ENCODE measurements at places on chromosomes 12 and 14. TPM values are rescaled to one million over a fixed set of nuclear protein-coding genes. Genes with fewer than 3 reads are reported as not detected.

- peak; percentile 40 for DNase-seq
Measured at GRCh38 chr14:99564256-99564925, 39.6 kb downstream of the CCDC85C start.

DNA sequence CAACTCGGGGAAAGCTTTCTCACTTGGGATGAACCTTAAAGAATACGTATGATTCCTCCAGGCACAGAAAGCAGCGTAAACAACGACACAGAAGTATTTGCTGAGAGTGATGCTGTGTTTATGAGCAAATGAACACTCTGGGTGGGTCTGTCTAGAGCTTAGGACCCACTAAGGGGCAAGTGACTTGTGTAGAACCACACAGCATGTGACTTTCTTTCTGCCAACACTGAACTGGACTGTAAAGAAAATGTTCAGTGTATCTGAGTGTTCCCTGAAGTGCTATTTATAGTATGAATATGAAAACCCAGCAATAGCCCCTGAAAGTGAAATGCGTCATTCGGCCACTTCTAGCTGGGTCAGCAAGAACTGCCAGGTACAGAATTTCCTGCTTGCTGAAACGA lies 78.5 kb downstream of the ST8SIA1 start:
- DNase-seq: no peak

DNA sequence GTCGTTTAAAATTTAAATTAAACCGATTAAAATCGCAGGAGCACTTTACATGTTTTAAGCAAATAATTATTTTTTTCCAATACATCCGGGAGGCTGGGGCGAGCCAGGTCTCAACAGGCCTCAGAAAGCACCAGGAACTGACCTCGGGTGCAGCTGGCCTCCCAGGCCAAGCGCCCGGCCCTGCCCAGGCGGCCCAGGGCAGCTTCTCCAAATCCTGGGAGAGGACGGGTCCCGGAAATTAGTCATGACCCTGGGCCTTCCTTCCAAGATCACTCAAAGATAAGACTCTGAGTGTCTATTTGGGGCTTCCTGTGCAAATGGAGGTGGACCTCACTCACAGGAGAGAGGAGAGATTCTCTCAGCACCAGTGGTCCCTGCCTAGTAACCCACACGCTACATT lies 177.1 kb downstream of the BCL11B start:
- DNase-seq: no peak

Gene B4GALNT1
- 0.35 TPM for total RNA-seq

Gene ST8SIA1
- 0.07 TPM for total RNA-seq

GRCh38 chr12:55720894-55721444 lies 776 bp downstream of the RDH5 start:
- peak; percentile 79 for DNase-seq

Gene BMP4
- 64.3 TPM for total RNA-seq

Gene TPH2
- total RNA-seq: 0.14 TPM

Gene ATP2A2
- 158 TPM for total RNA-seq

- no peak for DNase-seq
Measured at GRCh38 chr12:49244176-49244575, 20.7 kb upstream of the TUBA1C start.

Gene CLEC14A
- total RNA-seq: 256 TPM

DNA sequence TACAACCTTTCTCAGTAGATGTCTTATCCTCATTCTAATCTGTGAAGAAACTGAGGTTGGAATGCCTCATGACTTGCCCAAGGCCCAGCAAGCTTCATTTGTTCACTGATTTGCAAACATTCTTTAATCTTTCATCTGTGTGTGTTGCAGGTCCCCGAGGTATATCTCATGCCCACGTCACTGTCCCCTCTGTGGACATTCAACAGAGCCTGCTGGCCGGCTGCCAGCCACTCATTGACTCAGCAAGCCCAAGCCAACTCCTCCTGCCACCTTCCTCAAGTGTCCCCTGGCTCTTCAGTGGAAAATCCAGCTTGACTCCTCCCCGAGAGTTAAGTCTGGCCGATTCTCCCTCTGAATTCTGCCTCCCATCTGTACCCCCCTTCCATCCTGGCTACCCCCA lies 1.9 kb upstream of the DCAF4 start:
- DNase-seq: no peak

Gene SSPN
- total RNA-seq: 2.0 TPM

GRCh38 chr12:53956251-53956887 lies 1.7 kb downstream of the HOXC12 start:
- no peak for DNase-seq

- DNase-seq: no peak
Measured at GRCh38 chr14:61811882-61812346, 49.7 kb downstream of the SNAPC1 start.

DNA sequence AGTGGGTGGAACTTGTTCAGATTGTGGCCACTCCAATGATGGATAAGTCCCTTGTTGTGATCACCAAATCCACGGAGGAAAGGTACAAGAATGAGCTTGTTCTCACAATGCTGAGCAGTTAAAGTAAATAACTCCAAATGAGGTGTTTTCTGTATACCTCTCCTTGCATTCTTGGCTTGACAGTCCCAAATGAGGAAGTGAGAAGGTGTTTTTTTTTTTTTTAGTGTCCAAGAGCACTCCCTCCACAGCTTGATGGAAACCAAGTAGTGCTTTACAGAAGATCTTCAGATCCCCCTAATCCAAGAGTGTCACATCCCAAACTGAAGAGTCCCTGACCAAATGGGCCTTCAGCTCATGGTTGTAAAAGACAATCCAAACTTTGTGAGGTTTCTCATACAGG lies 153.6 kb downstream of the ATP23 start:
- no peak for DNase-seq

Gene GAS2L3
- 23.6 TPM for total RNA-seq

DNA sequence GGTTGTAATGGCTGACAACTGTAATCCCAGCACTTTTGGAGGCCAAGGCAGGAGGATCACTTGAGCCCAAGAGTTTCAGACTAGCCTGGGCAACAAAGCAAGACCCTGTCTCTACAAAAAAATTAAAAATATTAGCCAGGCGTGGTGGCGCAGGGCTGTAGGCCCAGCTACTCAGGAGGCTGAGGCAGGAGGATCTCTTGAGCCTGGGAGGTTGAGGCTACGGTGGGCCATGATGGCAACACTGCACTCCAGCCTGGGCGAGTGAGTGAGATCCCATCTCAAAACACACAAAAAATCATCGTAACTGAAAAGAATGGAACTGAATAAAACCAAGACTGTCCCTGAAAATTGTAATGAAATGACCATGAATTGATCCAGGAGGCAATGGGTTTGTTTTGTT lies 6.1 kb downstream of the CAMKK2 start:
- DNase-seq: no peak

- no peak for DNase-seq
Measured at GRCh38 chr14:20555845-20556244, 5.0 kb downstream of the RNASE9 start.

DNA sequence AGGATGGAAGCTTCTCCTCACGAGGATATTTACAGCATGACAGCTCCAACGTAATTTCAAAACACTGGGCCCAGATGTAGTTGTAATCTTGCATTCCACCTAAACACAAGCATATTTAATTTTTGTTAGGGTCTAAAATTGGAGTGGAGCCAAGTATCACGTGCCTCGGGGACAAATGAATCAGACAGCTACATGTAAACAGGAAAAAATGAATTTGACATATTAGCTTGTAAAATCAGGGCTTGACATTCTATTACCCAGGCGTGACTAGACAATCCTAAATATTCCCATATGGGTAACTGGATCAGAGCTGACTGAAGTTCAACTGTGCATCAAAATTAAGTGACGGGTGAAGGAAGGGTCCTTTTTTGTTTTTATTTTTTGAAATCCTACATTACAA lies 59.0 kb downstream of the MDM2 start:
- no peak for DNase-seq

Gene PLCZ1
- not detected for total RNA-seq

Data from pulmonary artery endothelial cell (primary cell).